ENCODE measurements at places on chromosomes 3 and 15. TPM values are rescaled to one million over a fixed set of nuclear protein-coding genes. Genes with fewer than 3 reads are reported as not detected.

Gene CCR8
- not detected for total RNA-seq

Gene GOLGA6A
- total RNA-seq: not detected

Gene CSTA
- total RNA-seq: 2.6 TPM

Gene ERC2
- 0.44 TPM for total RNA-seq

Gene SCAMP5
- total RNA-seq: 2.2 TPM

Gene ZPLD1
- not detected for total RNA-seq

Gene TM4SF1
- 140 TPM for total RNA-seq

Gene PYDC2
- total RNA-seq: not detected

Gene SLC9C1
- total RNA-seq: not detected

Gene GPR62
- under 0.01 TPM for total RNA-seq

Gene GP9
- not detected for total RNA-seq

Gene A4GNT
- total RNA-seq: not detected

Gene GREM1
- total RNA-seq: 141 TPM

Gene RETNLB
- total RNA-seq: not detected

Gene ALS2CL
- 0.87 TPM for total RNA-seq

Gene RAB6B
- 1.2 TPM for total RNA-seq

Gene ANKUB1
- total RNA-seq: not detected

Gene DPPA2
- total RNA-seq: not detected

Gene ECE2
- total RNA-seq: under 0.01 TPM

Measured in smooth muscle cell of trachea (primary cell).